ENCODE measurements at places on chromosomes 5 and 9.

- no peak for DNase-seq
Measured at GRCh38 chr9:82406456-82407085, 418.0 kb downstream of the SPATA31D1 start.

DNA sequence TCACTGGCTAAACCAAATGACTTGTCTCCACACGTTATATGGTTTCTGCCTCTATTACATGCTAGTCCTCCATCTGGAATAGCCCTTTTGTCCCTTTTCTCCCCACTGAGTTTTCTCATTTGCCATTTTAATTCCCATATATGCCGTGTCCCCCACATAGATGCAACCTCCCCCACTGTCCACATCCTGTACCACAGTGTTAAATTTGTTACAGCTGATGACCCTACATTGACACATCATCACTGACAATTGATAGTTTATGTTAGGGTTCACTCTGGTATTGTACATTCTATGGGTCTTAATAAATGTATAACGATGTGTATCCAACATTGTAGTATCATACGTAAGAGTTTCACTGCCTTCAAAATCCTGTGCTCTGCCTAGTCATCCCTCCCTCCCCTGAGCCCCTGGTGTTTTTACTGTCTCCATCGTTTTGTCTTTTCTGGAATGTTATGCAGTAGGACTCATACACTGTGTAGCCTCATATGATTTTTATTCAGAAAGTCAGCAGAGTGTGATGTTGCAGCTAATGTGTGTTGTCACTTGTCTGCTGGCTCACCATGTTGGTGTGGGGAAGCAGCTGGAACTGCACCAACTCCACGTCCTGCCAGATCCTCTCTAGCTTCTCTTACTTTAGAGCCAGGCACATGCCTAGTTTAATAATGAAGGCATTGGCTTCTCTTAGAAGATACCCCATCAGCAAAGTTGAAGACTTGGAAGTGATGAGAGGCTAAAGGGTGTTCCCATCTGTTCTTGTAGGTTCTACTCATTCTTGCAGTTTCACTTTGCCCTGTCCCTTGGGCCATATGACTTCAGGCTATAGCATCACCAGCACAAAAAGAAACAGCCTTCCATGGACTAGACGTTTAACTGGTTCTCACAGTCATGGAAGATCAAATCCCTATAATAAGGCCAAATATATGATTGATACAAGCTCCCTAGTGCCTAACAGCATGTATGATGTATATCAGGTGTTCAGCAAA, 30.2 kb downstream of the LRRC70 start:
- DNase-seq = no peak

GRCh38 chr5:55226934-55227663, at the start of gene MCIDAS:
Gene MCIDAS, minus strand, starts transcription at chr5:55227315. Its CDS starts 177 bp downstream, at chr5:55227138.
- DNase-seq = no peak

DNA sequence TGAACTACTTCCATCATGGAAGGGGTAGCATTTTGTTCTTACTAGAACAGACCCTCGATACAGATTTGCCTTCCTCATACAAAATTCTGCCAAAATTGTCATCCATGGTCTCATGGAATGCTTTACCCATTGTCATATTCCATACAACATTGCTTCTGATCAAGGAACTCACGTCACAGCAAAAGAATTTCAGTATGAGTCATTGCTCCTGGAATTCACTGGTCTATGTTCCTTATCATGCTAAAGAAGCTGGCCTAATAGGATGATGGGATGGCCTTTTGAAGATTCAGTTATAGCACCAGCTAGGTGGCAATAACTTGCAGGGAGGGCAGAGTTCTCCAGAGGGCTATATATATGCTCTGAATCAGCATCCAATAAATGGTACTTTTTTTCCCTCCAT, 18.2 kb upstream of the FNIP1 start:
- DNase-seq = no peak

DNA sequence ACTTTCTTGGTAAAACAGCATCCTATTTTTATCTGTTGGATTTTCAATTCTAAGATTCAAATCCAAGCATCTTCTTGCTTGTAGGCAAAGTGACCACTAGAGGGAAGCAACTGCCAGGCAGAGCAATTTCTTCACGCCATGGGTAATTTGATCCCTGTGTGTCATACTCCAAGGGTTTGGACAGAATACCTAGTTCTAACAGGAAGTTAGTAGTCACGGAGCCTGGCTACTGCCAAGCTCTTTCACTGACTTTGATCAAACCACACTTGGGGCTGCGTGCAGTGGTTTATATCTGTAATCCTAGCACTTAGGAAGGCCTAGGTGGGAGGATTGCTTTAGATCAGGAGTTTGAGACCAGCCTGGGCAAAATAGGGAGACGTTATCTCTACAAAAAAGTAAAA, 473.6 kb upstream of the TNC start:
- no peak for DNase-seq

DNA sequence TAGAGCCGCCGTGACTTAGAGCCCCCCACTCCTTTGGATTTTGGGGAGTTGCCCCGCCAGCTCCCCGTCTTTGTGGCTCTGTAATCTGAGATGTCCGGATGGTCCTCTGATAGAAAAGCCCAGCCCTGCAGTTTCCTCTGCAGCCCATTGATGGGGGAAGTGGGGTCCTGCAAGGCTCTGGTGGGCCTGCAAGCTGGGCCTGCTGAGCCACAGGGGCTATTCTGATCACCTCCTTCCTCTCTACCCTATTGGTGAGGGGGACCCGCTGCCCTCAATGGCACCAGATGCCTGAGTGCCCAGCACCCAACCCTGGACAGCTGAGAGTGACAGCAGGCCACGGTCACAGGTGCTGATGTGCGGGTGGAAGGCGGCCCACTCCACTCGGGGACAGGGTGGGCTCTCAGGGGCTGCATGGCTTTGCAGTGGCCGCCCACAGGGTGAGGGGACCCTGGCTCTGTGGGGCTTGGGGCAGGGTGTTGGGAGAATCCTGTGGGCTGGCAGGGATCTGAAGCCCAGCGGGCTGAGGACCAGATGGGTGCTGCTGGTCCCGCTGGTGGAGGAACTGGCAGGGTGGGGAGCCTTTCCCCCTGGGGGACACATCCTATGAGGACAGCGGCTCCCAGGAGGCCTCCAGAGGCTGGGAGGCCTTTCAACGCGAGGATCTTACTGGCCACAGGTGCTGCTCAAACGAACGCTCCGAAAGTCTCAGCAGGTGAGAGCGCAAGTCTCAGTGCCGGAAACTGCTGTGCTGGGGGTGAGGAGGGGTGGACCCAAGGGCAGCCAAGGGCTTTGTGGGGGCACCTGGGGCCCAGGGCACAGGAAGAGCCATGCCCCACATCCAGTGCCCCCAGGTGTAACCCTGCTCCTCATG, 30.0 kb upstream of the LPCAT1 start:
- no peak for DNase-seq

DNA sequence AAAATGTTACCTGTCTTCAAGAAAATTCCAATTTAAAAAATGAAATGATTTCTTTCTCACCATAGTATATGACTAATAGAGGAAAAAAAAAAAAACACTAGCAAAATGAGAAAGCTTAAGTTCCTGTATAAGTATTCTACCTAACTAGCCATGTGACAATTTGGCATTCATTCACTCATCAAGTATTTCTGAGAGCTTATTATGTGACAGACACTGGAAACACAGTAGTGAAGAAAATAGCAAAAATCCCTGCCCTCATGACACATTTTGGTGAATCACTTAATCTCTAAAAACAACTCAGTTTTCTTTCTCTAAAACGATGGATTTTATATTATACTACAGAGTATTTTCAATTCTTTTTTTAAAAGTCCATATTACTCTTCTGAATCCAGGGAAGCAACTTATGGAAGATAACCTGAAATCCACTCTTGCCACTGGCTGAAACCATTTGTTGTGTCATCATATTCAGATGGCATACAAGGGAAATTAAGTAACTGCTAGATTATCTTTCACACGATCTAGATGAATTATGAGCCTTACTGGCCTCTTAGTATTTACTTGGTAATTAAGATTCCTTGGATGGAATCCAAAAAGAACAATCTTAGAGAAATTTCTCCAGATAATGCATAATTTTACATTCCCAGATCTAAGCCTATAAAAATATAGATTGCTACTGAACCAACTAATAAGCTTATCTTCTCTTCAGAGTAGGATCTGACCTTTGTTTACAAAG, 5.5 kb downstream of the PTBP3 start:
- no peak for DNase-seq

DNA sequence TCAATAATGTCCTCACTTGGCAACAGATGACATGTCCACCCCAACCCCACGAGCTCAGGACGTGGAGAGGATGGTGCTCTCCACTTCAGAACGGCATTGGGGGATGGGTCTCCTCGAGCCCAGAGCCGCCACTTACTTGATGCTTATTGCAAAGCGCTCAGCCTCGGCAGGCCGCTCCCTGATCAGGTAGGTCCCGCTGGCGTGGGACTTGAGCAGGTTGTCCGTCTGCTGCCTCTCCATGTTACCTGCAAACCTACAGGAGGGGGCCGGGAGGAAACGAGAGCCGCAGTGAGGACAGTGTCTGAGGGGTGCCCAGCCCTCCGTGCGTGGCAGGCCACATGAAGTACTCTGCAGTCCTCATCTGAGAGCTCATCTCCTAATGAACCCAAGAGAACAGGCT, 36.6 kb upstream of the SARDH start:
- DNase-seq = no peak

DNA sequence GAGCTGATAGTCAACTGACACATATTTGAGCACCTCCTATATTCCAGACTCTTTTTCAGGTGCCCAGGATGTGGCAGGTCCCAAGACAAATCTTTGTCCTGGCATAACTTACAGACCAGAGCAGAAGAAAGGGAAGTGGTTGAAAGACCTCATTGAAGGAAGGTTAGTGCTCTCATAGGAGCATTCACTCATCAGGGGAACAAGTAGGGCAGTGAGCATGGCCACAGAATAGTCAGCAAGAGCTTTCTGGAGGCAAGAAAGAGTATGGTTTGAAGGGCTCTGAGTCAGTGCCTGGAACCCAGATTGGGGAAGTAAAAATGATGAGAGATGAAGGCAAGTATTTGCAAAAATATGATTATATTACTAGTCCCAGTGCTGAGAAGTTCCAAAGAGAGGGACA, 25.0 kb upstream of the ERMP1 start:
- no peak for DNase-seq

- DNase-seq = no peak
Measured at GRCh38 chr5:179400020-179400419, 54.8 kb upstream of the ADAMTS2 start.

DNA sequence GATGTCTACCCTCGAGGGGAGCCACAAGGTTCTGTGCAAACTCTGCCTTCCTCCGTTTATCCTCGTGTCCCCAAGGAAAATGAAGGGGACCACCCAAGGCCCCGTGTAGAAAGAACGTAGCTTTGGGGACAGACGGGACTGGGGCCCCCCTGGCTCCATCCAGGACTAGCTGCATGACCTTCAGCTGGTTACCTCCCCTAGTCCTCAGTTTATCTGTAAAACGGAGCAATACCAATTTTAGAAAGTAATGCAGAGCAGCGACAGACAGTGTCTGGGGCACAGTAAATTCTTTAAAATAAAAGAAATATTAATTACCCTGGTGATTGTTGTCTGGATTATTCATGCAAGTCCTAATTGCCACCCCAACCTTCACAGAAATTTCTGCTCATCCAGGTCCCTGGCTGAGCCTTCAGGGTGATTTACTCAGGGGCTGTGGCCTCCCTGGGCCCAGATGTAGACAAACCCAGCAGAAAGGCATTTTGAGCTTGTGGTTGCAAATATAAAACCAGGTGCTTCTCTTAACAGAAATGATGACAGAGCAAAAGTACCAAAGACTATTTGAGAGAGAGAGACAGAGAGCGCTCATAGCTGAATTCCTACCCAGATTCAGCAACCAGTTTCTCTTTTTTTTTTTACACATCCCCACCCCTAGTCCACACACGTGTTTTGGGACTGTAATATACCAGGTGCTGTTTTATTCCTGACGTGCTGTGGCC, 155.1 kb upstream of the SMIM23 start:
- DNase-seq = no peak

DNA sequence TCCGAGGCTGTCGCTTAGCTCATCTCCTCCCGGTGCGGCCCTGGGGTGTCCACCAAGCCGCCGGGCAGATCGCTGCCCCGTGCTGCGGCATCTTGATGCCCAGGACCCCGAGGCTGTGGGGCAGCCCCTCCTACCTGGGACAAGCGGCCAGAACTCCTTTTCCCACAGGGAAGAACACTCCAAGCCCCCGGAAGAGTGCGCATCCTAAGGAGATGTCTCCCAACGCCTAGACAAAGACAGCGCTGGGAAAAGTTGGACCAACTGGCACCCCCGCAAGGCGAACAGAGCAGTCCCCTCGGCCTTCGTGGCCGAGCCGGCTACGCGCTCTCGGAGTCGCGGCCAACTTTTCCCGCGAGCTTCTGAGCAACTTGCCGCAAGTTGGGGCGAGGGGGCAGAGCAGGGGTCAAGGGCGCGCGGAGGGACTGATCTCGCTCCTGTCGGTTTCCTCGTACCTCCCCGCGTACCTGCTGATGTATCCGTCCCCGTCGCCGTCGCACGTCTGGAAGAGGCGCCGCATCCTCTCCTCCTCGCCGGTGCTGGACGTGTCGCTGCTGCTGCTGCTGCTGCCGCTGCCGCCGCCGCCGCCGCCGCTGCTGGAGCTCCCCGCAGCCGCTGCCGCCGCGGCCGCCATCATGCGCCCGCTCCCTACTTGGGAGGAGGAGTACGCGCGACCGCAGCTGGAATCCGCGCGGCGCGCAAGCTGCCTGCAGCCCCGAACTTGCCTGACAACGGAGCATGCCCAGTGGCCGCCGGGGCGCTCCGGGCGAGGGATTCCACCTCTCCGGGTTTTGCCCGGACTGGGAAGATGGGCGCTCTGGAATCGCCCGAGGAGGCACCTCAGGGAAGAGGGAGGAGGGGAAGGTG, at the start of gene MCC:
MCC (minus strand) TSS at position 673 of the 864 bp plus-strand sequence.
- DNase-seq = no peak

DNA sequence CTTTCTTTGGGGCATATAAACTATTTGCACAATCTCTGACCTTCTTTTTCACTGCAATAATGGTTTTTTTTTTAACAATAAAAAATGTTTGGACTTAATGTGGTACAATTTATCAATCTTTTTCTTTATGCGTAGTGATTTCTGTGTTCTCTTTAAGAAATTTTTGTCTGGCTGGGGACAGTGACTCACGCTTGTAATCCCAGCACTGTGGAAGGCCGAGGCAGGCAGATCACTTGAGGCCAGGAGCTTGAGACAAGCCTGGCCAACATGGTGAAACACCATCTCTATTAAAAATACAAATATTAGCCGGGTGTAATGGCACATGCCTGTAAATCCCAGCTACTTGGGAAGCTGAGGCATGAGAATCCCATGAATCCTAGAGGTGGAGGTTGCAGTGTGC, 72.3 kb downstream of the STK32A start:
- DNase-seq = no peak

DNA sequence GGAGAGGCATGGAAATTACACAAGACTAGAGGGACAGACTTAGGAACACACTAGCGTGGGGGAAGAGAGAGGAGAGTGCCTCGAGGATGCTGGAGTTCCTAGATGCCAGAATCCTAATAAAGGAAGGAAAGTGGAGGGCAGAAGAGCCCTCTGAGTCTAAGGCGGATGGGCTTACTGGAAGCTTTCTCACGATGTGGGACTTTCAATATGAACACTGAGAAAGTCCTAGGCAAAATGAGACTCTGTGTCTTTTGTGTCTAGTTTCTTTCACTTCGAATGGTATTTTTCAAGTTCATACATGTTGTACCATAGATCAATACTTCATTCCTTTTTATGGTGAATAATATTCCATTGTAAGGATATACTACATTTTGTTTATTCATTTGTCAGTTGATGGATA, 239.4 kb downstream of the NSG2 start:
- no peak for DNase-seq

GRCh38 chr5:78411586-78411985, 51.2 kb downstream of the SCAMP1 start:
- DNase-seq = no peak

Data from GM12892 (cell line).